ENCODE measurements at places on chromosomes 5 and 9.

- no peak for DNase-seq
Measured at GRCh38 chr9:114256827-114257328, 66.0 kb upstream of the ORM1 start.

- no peak for DNase-seq
Measured at GRCh38 chr9:124348363-124348762, 66.9 kb downstream of the PSMB7 start.

GRCh38 chr5:125152044-125152443, 405.6 kb upstream of the ZNF608 start:
- no peak for DNase-seq

GRCh38 chr5:6081727-6082210, 296.6 kb downstream of the MED10 start:
- no peak for DNase-seq

DNA sequence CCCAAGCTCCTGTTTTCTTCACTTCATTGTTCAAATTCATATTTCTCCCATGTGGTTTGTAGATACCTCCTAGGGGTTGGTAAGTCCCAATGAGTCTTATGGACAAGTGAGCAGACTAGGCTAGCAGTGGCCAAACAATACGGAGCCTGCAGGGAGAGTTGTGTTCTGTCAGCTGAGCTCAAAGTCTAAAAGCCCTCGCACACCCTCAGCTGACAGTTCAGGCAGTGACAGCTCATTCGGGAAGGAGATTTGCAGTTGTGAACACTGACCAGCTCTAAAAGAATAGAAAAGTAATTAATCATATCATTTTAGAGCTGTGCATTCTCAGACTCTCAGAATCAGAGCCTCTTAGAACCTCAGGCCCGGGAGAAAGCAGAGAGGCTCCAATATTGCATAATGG, 95.1 kb downstream of the SH3TC2 start:
- DNase-seq, result no peak

GRCh38 chr5:91938441-91938840, 555.3 kb upstream of the ARRDC3 start:
- DNase-seq, result peak; percentile 28

DNA sequence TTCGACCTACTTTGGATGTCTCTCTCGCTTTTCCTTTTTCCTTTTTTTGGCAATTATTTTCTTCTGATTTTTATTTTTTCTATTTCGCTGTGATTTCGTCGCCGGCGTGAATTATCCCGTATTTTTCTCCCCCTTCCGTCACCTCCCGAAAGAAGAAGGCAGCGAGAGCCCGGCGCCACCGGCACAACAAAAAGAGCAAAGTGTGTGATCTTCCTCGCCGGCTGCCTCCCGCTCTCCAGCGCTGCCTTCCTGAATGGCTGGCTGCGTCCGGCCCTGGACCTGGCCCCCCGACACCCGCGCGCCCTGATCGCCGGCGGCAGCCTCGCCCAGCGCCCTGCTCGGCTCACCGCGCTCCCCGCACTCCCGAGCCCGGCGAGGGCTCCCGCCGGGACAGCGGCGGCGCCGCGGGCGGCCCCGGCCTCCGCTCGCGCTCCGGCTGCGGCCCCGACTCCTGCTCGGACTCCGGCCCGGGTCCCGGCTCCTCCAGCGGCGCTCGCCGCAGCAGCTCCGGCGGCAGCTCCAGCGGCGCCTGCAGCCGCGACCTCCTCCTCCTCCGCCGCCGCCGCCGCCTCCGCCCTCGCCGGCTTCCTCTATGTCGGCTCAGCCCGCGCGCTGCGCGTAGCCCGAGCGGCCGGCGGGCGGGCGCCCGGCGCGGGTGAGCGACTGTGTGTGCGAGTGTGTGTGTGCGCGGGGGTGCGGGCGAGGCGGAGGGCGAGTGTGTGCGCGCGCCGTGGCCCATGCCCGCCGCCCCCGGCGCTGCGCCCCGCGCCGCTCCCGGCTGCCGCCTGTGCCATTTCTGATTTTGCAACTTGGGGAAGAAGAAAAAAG, 960 bp downstream of the NR2F1 start:
- DNase-seq, result peak; percentile 79

GRCh38 chr9:132983491-132984201, 5.2 kb downstream of the GFI1B start:
- DNase-seq, result no peak

GRCh38 chr5:165630261-165630778, 2124.9 kb downstream of the MAT2B start:
- peak; percentile 56 for DNase-seq

DNA sequence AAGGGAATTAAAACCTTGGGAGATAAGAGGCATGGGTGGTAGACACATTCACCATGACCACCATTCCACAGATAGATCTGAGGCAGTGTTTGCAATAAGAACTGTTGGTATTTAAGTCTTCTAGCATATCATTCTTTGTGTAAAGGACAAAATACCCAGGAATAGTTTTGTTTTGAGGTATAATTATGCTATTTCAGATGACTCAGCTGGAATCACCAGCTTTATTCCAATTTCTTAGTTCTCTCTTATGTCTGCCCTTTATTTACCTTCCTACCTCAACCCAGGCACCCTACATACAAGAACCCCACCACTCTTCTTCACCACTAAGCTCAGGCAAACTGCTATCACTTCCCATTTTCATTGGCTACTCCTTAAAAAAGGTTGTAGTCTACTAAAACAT, 94.7 kb upstream of the TRIO start:
- no peak for DNase-seq

- no peak for DNase-seq
Measured at GRCh38 chr5:66513130-66513529, 83.1 kb upstream of the MAST4 start.

- no peak for DNase-seq
Measured at GRCh38 chr9:114697951-114698351, 16.0 kb upstream of the TEX48 start.

DNA sequence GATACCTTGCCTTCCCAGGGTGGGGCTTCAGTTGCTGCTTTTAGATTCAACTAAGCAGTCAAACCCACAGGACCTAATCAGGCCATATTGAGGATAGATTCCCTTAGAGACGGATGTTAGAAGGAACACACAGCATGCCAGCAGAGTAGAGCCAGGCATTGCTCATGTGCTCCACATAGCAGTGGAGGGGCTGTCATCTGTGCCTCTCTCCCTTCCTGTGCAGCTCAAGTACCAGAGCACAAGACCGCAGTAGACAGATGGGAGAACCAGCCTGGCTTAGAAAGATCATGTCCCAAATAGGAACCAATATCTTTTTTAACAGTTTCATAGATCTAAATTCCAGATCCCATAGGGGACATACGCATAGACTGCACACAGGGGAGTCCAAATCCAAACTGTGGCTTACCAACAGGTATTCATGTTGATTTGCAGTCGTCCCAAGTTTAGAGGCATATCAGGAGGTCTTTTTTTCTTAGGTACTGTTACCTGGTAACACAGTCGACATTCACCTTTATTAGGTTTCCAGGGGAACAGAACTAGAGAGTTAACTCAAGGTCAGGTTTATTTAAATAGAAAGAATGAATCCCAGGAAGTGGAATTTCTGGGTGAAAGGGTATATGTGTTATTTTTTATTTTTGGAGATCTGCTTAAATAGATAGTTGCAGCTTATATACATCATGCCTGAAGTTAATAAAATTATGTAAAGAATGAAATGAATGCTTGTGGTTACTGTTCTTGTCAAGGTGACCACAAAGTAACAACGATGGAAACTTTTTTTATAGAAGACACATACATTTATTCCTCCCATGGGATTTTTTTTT, 43.5 kb upstream of the PCAT7 start:
- peak; percentile 30 for DNase-seq

- DNase-seq, result no peak
Measured at GRCh38 chr5:172038167-172038566, 31.7 kb upstream of the FBXW11 start.

GRCh38 chr5:157086751-157087359, 22.0 kb downstream of the HAVCR2 start:
- DNase-seq, result no peak

DNA sequence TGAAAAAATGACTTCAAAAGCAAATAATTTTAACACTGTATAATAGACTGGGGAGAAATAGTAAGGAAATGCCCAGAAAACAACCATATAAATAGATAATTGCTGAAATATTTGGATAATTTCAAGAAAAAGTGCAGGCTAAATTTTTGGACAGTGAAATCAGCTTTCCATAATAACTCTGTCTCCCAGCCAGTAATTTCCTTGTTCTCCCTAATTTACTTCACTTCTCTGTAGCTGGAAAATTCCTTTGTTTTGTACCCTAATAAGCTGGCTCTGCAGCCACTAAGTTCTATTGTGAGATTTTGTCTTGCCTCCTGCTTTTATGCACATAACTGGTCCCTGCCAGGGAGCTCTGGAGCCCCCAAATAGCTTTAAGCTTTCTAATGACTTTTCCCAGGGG, 27.7 kb downstream of the PRDM6 start:
- DNase-seq, result peak; percentile 58

DNA sequence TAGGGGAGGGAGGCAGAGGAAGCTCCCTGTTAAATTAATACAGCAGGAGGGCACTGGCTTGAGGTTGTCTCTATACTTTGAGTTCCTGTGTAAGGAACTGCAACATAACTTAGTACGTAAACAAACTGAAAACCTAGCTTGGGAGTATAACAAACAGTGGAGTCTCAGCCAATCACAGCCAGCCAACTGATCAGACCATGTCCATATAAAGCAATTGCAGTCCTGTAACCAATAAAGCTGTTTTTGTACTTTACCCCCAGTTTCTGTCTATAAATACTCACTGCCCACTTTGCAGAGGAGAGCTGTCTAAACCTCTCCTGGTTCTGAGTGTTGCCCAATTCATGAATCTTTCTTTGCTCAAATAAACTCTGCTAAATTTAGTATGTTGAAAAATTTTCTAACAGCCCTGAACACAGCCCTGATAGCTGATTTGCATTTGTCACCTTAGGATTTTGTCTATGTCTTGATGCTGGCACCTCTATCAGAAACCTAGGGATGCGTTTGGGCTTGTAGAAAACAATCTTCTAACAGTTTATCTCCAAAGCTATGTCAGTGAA, 39.9 kb downstream of the GDNF start:
- DNase-seq, result no peak

DNA sequence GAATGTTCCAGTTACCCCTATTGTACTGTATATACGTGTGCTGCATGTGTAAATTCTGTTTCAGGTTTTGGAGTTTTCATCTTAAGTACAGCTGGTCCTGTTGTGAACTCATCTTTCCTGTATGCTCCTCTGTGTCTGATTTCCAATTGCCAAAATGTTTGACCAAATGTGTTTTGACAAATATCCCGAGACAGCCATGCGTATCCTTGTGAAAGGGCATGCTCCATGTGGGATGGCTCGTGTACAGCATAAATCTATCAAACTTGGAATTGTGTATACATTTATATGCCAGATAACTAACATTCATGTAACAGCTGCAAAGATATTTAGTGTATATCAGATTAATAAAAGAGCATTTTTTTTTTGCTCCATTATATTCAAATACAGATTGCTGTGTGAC, 69.5 kb upstream of the IQGAP2 start:
- DNase-seq, result no peak

GRCh38 chr5:30933599-30933998, 259.9 kb upstream of the CDH6 start:
- DNase-seq, result no peak

- no peak for DNase-seq
Measured at GRCh38 chr5:4939042-4939781, 200.9 kb upstream of the ADAMTS16 start.

- DNase-seq, result no peak
Measured at GRCh38 chr5:88518131-88519016, 249.7 kb upstream of the TMEM161B start.

DNA sequence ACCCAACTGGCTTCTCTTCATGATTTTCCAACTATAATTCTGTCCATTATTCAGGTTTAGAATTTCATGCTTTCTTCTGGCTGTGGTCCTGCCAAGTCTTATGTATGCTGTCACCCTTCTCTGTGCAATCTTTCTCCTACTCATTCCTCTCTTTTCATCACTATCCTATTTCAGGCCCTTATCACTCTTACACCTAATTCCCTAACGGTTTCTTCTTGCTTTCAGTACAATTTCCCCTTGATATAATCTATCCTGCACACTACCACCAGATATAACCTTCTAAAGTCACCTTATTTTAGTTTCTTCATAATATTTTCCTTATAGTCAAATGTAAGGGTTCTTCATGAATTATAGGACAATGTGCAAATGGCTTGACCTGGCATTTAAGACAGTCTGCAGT, 436.2 kb downstream of the RAB3C start:
- DNase-seq, result no peak

DNA sequence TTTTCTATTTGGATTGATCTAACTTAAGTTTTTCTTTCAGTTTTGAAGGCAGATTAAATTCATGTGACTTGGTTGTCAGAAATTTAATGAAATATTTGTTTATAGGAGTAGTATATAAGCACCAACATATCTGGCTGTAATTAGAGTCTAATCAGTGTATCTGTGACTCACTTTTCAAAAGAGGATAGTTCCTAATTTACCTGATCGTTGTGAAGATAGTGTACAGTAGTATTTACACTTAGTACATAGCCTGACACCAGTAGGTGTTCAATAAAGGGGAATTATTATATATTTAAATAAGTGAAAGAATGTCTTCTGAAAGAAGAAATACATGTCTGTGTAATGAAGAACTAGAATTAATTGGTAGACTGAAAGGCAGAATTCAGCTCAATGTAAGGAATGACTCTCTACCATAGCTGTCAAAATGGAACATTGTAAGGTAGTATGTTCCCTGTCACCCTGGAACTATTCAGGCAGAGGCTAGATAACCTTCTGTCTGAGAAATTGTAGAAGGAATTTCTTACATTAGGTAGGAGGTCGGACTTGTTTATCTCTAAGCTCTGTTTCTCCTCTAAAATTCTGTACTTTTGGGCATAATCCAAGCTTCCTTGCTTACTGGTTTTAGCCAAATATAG, 8.6 kb downstream of the TGFBR1 start:
- no peak for DNase-seq

DNA sequence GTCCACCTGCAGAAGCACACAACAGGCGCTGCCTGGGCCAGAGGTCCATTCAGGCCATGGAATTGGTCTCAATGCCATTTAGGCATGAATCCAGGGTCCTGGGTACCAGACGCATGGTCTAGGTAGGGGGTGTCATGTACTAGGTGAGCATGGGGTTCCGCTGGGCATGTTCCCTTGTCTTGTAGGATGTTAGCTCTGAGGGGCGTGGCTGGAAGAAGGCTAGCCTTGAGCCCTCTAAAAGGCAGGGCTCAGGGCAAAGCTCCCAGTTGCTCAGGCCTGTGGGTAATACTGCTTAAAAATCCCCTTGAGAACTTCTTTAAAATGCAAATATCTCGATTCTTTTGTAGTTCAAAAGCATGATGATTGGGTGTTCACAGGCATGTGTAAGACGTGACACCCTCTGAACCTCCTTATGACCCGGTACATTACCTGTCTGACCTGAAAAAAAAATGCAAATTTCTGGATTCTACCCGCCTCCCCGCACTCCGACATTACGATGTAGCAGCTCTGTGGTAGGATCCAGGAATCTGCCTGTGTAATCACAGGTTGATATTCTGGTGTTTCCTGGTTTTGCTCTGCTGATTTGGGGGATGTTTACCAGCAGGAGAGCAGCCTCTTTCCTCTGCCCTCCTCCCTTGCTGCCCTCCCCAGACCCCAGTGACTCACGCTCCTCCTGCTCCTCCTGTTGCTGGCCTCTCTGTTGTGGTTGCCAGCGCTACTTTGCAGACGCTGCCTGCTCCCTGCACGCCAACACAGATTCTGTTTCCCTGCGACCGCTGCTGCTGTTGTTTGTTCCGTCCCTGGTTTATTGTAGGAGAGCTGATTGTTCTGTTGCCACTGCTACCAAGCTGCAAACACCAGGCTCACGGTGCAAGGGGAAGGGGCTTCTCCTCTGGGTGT, 5.7 kb downstream of the TMC1 start:
- DNase-seq, result peak; percentile 96

- no peak for DNase-seq
Measured at GRCh38 chr5:84480873-84481637, 96.4 kb upstream of the EDIL3 start.

- peak; percentile 70 for DNase-seq
Measured at GRCh38 chr5:150486402-150487198, 21.3 kb upstream of the NDST1 start.
